ENCODE measurements at places on chromosomes 12 and 14. TPM values are rescaled to one million over a fixed set of nuclear protein-coding genes. Genes with fewer than 3 reads are reported as not detected.
A peak's percentile ranks its signal among the peaks of the same experiment; 100 is the strongest.

DNA sequence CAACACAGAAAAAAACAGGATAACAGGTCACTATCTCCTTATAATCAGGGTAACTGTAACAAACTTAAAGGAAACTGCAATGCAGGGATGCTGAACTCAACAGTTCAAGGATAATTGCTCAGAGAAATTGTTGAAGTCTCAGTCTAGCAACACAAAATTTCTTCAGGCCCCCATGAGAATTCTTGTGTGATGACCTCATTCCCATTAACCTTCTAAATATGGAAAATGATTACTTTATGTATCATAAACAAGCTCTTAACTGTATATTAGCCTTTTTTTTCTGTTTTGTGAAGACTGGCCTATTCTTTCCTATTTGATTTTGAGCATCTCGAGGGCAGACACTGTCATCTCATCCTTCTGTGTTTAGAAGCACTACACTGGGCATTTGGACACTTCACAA is 47.1 kb downstream of the IGF1 start:
- DNase-seq, result no peak

GPD1 gene
- total RNA-seq, result not detected

DNA sequence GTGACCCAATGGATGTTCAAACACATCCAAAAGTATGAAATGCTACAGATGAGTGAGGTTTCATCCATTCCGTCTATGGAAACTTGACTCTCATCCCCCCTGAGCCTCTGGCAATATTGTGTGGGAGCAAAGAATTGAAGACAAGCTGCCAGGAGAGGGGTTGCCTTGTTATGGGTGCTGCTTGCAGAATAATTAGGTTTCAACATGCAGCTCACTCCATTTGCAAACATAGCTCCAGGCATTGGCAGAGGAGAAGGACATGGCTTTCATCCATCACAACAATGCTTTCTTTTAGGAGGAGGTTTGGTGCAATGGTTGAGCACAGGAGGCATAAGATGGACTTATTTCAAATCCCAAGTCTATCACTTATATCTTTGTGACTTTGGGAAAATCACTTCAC is 220.7 kb upstream of the SRRM4 start:
- no peak for DNase-seq

DNA sequence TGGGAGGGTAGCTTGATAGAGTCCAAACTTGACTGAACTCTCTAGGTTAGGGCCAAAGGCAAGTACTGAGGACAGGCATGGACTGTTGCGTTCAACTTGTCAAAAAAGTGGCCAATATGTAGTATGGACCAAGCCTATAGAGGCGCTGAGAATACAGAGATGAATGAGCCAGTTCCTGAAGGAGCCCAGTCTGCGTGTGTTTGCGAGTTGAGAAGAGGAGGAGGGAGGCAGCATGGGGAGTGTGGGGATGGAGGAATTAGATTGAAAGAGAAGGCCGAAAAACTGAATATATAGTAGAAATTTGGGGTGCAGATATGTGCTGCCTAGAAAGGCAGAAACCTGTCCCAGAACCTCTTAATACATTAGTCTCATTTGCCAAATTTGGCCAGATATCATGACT is 412.4 kb downstream of the PCNX1 start:
- no peak for DNase-seq

C14orf180 gene
- total RNA-seq, result not detected

ATL1 gene
- not detected for total RNA-seq

PROX2 gene
- not detected for total RNA-seq

- DNase-seq, result no peak
These were observed 98.5 kb upstream of the PLEKHA5 start for GRCh38 chr12:19031032-19031431.

- no peak for DNase-seq
These were observed 11.8 kb downstream of the NACA start for GRCh38 chr12:56713345-56713744.

DNA sequence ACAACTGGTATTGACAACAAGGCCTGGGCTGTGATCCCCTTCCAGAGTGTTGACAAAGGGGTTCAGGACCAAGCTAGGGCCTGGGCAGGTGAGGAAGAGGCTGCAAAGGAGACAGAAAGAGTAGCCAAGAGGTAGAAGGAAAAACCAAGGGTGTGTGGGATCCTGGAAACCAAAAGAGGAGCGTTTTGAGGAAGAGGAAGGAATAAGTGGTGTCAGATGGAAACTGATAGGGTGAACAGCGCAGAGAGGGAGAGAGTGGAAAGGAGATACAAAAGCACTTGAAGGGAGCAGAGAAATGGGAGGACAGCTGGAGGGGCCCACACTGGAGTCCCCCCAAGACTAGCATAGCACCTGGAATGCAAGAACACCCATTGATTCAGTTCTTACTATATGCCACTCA is 8.3 kb upstream of the HVCN1 start:
- no peak for DNase-seq

- no peak for DNase-seq
These were observed 3.3 kb downstream of the CDK17 start for GRCh38 chr12:96396914-96397313.

GRCh38 chr12:119692997-119693396 is 25.1 kb downstream of the PRKAB1 start:
- peak; percentile 14 for DNase-seq

GRCh38 chr14:24701062-24701461 is 67.1 kb upstream of the GZMB start:
- DNase-seq, result no peak

- DNase-seq, result no peak
These were observed 585.4 kb downstream of the SNAPC1 start for GRCh38 chr14:62347562-62348011.

GRCh38 chr14:77485256-77485655 is 13.4 kb downstream of the ISM2 start:
- no peak for DNase-seq

DNA sequence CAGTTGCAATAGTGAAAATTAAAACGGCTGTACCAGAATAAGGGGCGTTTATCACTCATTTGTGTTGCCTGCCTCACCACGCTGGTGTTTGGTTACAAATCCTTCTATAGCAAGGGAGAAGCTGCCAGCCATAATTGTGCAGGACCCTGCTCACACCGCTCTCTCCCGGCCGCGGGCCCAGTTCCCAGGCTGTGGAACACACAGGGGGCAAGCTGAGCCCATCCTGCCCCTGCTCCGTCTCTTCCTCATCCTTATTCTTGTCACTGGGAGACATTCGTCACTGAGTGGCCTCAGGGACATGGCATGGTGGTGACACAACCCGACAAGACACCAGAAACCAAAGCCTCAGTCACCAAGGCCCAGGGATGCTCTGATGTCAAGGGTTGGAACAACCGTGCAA is 116.3 kb upstream of the FKBP4 start:
- DNase-seq, result no peak

DNA sequence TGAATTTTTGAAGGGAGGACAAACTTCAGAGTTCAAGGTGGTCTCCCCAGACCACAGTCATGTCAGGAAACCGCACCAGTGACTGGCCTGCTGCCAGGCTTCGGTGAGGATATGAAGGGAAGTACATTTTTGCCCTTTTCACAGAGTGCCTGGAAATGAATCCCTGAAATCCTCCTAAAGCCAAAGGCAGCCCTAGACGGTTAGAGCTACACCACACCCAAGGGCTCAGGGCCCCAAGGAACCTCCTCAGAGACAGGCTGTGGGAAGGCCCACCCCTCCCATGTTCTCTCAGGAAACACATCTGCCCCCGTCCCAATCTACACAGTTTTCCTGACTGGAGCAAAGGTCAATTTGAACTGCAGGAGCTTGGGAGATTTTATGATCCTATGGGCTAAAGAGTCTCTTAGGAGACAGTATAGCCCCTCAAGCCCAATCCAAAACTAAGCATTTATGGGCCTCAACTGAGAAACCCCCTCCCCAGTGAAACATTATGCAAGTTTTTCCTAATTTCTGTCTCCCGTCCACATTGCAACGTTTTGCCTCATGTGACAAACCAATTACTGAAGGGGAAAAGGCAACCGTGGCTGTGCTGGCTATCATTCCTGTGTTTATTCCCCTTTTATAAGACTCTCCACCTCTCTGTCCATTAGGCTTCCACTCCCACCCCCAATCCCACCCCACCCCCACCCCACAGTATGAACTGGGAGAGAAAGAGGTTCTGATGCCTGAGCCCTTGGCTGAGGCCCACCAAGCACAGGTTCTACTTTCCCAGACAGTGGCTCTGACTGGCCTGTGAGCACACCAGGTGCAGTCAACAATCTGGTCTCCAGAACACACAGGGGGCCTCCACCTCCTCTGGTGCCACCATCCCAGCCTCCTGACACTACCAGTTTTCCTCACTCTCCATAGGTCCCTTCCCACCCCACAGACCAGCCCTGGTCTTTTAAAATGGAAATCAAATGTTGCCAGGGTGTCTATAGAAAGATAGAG is 9.6 kb upstream of the RNASE1 start:
- no peak for DNase-seq

- DNase-seq, result no peak
These were observed 131.0 kb upstream of the SRRM4 start for GRCh38 chr12:118850244-118850825.

DNA sequence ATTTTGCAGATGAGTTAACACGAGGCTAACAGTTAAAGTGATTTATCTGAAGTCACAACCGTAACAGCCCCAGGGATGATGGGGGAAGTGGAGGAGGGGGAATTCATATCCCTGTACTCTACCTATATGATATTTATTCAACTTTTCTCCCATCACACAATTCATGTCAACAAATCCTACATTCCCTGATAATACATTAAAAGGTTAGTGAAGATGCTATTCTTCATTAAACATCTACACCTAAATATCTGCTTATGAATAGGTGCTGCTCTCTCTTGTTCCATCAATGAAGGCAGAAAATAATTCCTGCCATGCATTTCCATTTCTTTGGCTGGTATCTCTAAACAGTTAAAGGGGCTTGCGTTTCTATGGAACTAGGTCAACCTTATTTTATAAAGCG is 6.8 kb downstream of the YBX3 start:
- DNase-seq, result no peak

TAS2R31 gene
- total RNA-seq, result 0.14 TPM

GLT8D2 gene
- total RNA-seq, result 19.2 TPM

- no peak for DNase-seq
These were observed 147.3 kb downstream of the RBM19 start for GRCh38 chr12:113818833-113819232.

GRCh38 chr12:42990387-42990786 is 400.8 kb upstream of the PRICKLE1 start:
- no peak for DNase-seq

TBX5 gene
- not detected for total RNA-seq

DNA sequence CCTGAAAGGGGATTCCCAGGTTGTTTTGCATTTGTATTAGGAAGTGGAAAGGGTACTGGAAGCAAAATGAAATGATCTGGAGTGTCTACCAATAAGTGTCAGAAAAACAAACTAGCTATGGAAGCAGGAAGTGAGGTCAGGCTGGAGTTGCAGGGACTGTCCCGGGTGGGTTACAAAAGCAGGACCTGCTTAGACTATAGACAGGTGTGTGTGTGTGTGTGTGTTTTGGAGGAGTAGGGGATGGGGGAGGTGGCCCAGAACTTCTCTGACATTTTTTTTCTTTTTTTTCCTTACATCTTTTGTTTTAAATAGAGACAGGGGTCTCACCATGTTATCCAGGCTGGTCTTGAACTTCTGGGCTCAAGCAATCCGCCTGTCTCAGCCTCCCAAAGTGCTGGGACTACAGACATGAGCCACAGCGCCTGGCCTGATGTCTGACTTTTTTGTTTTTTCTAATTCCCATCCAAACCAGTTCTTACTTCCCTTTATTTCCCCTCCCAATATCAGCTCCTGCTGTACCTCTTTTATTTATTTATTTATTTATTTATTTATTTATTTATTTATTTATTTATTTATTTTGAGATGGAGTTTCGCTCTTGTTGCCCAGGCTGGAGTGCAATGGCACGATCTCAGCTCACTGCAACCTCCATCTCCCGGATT is 512 bp upstream of the RND1 start:
- DNase-seq, result no peak

- DNase-seq, result no peak
These were observed 539.3 kb upstream of the TBX3 start for GRCh38 chr12:115223322-115223721.

DNA sequence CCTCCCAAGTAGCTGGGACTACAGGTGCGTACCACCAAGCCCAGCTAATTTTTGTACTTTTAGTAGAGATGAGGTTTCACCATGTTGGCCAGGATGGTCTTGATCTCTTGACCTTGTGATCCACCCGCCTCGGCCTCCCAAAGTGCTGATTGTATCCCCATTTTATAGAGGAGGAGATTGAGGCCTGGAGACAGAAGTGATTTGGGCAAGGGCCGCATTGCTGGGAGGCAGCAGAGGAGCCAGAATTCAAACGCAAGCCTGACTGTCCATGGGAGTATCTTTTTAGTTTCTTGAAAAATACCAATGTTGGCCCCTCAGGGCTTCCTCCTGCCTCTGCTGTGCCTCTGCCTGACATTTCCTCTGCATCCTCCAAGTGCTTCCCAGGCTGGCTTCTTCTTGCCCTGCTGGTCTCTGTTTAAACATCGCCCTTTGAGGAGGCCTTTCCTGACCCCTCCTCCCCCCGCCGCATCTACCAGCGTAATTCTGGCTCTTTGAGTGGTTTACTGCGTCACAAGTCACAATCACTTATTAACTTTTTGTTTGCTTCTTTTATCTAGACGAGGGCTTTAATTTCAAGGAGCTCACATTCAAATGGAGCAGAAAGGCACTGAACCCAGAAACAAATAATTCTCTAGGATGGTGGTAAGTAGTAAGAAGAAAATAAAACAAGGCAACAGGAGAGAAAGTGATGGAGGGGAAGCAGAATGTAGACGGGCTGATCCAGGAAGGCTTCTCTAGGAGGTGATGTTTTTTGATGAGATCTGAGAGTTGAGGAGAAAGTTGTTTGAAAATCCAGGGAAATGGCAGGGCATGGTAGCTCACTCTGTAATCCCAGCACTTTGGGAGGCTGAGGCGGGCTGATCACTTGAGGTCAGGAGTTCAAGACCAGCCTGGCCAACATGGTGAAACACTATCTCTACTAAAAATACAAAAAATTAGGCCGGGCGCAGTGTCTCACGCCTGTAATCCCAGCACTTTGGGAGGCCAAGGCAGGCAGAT is 91.0 kb upstream of the MED13L start:
- DNase-seq, result no peak

GRCh38 chr12:5716201-5716600 is 228.9 kb downstream of the ANO2 start:
- no peak for DNase-seq

- no peak for DNase-seq
These were observed 38.6 kb upstream of the ACSS3 start for GRCh38 chr12:81039231-81039630.

- no peak for DNase-seq
These were observed 54.3 kb downstream of the ZFYVE26 start for GRCh38 chr14:67762051-67762450.

SCN8A gene
- total RNA-seq, result 1.2 TPM

RNASE7 gene
- total RNA-seq, result not detected
